ENCODE measurements at places on chromosomes 11 and 22.

GRCh38 chr11:35141571-35141971, 2.6 kb downstream of the CD44 start:
- no peak for DNase-seq

- no peak for DNase-seq
These were observed 13.9 kb upstream of the B3GAT1 start for GRCh38 chr11:134425816-134426536.

GRCh38 chr11:3159296-3160190, 5.6 kb downstream of the OSBPL5 start:
- no peak for DNase-seq

DNA sequence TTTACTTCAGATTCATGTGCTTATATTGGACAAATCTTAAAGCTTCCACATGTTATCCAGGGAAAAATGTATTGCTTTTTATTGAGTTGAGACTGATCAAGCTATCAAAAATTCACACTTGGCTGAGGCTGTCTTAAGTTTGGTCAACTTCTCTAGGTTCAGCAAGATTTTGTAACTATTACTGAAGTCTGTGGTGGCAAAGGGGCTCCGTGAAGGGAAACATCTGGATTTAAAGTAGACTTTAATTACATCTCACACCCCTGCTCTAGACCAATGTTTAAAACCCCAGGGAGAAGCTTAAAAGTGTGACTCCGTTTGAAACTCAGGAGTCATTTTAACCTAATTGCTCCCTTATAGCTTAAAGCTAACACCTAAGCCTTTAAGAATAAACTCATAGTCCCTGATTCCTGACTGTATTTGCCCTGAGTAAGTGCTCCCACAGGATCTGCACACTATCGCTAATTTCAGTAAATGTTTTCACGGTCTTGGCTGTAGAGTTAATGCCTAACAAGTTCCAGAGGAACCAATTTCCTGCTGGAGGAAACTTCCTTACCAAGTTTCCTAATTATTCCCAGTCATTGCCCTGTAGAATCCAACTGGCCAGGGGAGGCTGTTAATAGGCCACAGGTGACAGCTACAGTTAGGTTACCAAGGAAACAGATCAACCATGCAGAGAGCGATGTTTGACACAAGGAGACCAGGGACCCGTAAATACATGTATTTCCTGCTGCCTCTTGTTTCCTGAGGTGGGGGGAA, 40.5 kb downstream of the OR10A6 start:
- no peak for DNase-seq

DNA sequence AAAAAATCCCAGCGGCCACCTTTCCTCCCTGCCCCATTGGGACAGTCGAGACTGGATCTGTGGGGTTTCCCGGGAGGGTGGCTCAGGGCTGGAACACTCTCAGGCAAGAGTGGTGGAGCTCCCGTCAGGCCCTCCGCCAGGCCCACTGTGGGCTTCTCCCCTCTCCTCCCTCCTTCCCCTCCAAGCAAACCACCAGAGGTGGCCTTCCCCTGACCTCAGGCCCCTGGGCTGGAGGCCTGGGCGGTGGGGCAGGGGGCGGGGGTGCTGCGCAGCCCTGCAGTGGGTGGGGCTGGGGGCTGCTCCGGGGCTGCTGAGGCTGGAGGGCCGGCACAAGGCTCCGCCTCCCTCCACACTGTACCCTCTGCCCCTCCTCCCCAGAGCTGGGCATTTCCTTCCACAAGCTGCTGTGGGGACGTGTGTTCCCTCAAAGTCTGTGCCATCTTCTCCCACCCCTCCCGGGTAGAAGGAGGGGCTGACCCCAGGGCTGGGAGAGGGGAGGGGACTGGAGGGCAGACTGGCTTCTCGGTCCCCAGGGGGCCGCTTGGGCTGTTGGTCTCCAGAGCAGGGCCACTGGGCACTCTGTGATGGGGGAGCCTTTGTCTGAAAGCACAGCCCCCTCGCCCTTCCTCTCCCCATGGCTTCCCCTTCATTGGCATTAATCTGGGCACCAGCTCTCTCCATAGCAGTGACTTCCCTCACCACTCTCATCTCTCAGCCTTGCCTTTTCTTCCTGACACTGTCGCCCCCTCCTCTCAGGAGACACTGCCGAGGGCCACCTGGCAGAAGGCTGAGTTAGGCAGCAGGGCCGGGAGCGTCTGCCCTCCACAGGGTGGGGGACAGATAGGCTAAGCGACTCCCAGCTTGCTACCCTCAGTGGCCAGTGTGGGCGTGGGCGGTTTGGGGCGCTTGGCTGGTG, 7.1 kb downstream of the RCOR2 start:
- DNase-seq: no peak

- DNase-seq: peak; percentile 76
These were observed at the start of gene KCNC1 for GRCh38 chr11:17734418-17734911. Gene KCNC1 (plus strand): TSS chr11:17734781. CDS start chr11:17736003, 1,222 bp downstream.

GRCh38 chr22:28207281-28208030, 288.4 kb upstream of the PITPNB start:
- no peak for DNase-seq

DNA sequence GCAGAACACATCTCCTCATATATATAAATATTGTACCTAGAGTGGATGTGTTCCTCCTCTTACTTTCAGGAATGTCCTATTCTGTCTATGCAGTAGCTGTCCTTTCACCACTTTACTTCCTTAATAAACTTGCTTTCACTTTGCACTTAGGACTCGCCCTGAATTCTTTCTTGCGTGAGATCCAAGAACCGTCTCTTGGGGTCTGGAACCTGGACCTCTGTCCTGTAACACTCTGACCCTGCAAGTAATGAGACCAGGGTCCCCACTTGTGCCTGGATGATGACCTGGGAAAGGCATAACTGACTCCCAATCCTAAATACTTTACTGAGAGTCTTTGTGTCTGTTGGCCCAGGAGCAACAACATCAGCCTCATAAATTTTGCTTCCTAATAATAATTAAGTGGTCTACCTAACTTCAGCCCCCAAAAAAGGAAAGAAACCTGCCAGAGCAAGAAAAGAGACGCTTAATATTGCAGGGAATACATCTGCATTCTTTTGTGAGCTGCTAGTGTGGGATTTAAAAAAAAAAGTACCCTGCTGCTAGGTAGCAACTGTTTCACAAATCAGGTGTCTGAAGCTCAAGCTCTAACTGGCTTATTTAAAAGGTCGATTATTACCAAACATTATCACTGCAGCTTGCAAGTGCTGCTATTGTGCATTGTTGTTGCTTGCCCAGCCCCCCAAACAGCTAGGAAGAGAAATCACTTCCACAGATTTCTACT, 69.3 kb downstream of the FAM168A start:
- DNase-seq: no peak

GRCh38 chr22:22728382-22728781, 84.0 kb downstream of the GGTLC2 start:
- DNase-seq: no peak

- DNase-seq: peak; percentile 4
These were observed 38.9 kb downstream of the TBC1D22A start for GRCh38 chr22:46801331-46801811.

DNA sequence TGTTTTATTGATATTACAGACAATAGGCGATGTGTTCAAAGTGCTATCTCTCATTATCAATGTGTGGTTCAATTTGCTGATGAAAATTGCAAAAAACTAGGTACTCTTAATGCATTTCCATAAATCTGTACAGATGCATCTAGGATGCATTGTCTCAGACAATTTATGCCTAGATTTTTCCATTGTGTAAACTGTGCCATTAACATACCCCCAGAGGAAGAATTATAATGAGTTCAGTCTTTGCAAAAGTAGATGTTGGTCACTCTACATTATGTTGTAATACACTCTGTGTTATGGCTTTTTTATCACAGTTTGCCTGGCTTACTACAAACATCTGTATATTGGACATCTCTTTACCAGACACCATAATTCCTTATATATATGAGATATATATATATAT, 62.5 kb downstream of the EHF start:
- no peak for DNase-seq

DNA sequence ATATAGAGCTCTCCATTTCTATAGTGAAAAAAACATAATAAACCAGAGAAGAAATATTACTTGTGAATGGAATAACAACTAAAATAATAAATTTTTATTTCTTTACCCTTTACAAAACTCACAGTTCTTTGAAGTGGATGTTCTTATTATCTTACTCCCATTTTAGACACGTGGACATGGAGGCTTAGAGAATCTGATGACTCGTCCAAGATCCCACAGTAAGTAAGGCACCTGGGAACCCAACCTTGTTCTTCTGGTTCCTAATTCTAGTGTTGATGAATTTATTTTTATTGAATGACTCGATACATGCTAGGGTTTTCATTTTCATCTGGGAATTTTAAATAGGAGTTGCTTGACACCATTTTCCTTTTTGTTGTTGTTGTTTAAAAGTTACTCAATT, 1.8 kb downstream of the BPIFC start:
- DNase-seq: no peak

DNA sequence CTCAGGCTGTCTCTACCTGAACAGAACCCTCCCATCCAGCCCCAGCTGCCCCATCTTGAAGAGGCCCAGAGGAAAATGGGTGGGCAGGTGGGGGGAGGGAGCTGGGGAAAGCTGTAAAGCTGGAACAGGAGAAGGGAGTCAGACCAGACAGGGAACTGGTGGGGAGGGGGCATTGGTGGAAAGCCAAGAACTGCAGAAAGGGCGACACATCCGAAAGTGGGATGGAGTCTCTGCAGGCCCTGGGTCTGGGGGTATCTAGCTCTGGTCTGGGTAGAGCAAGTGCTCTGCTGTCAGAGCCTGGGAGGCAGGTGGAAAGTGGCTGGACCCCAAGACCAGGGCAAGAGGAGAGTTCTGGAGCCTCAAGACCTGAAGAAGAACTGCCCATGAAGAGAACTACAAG, 7.7 kb downstream of the TMPRSS13 start:
- no peak for DNase-seq

DNA sequence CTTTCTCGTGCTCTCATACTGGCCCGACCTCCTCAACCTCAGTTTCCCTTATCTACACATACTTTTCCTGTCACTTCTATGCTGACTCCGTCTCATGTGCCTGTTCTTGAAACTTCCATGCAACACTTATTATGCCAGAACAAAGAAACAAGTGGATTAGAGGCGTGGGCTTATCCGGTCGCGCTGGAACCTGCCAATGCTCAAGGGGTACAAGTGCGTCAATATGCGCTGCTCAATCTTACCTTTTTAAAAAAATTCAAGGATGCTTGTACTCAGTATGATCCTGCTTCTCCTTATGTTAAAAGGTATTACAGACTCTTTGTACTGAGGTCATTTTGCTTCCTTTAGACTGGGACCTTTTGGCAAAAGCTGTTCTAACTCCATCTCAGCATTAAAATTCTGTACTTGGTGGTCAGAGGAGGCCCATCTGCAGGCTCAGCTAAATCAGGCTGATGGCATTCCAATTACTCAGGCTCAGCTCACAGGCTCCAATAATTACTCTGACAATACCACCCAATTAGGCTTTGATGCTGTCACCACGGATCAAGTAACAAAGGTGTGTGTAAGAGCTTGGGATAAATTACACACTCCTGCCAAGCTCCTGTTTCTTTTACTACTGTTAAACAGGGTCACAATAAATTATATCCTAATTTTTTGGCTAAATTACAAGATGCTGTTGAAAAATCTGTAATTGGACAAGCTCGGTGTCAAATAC, 26.3 kb upstream of the ALDH3B2 start:
- peak; percentile 18 for DNase-seq

GRCh38 chr11:79342236-79342635, 98.6 kb downstream of the TENM4 start:
- DNase-seq: no peak

DNA sequence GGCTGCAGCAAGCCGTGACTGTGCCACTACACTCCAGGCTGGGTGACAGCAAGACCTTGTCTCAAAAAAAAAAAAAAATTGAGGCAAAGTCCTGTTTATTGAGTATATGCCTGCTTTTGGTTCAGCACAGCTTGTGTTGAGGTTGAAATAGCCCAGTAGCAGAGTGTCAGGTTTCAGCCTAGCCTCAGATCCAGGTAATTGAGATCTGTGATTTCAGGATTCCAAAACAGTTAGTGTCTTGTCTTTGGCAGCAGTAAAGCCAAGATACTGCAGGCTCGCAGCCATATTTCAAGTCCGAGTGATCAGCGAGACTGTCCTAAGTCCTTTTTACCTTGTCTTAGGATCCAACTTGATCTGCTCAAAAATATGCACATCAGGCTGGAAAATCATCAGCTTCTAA, 27.0 kb downstream of the CUL5 start:
- no peak for DNase-seq

DNA sequence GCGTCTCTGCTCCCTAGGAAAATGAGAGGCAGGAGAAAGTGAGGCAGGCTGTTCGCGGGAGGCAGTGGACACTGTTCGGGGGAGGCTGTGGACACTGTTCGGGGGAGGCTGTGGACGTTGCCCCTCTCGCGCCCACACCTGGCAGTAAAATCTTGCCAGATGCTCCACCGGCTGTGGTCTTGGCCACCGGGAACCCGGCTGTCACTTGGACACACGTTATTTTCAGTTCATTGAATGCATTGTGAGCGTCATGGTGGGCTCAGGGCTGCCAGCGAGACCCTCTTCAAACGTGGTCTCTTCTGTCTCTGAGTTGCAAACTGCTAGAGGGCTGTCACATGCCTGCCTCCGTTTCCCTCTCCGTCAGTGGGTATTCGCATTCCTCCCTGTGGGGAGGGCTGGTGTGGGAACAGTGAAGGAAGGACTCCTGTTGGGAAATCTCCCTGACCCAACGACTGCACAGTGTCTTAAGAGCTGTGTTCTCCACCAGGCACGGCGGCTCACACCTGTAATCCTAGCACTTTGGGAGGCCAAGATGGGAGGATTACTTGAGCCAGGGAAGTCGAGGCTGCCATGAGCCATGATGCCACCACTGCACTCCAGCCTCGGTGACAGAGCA, 1.4 kb downstream of the PRR5 start:
- no peak for DNase-seq

DNA sequence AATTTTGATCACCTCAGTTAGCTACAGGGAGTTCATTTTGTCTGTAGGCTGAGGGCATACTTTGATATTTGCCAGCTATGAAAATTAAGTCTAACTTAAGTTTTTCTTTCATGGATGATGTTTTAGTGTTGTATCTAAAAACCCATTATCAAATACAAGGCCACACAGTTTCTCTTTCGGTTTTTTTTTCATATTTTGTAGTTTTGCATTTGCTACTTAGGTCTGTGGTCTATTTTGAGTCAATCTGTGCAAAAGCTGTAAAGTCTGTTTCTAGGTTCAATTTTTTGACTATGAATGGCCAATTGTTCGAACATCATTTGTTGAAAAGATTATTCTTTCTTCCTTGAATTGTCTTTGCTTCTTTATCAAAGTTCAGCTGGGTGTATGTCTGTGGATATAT, 895.6 kb upstream of the ANO3 start:
- no peak for DNase-seq

GRCh38 chr11:73916435-73916834, 34.4 kb upstream of the DNAJB13 start:
- no peak for DNase-seq

DNA sequence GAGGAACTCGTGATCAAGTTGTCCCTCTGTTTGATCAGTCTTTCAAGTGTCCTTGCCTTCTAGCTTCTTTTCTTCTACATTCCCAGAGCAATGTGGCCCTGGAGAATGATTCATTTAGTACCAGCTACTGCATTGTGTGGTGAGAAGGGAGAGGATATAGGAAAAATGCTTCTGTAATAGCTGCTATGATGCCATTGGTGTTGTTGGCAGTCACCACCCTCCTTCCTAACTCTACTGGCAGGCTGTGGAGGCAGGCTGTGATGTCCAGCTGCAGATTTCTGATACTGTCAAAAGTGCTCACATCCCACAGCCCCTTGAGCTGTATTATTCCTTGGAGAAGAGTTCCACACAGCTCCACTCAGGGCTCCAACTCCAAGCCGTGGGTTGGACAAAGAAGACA, 52.8 kb downstream of the ENDOD1 start:
- DNase-seq: no peak

All from NCI-H146 (cell line).